M059J (cell line): ENCODE measurements at places on chromosomes 6 and 20. TPM values are rescaled to one million over a fixed set of nuclear protein-coding genes. Genes with fewer than 3 reads are reported as not detected.

Gene CD83
- 6.8 and 8.9 TPM in 2 replicates for total RNA-seq

Gene TREM1
- total RNA-seq: not detected in 2 replicates

Gene HLA-DPA1
- 1.3 and 2.0 TPM in 2 replicates for total RNA-seq

Gene GSTA1
- 0.30 and 0.44 TPM in 2 replicates for total RNA-seq

Gene WFDC5
- total RNA-seq: not detected in 2 replicates

Gene MCM8
- total RNA-seq: 30.4 and 36.2 TPM in 2 replicates

DNA sequence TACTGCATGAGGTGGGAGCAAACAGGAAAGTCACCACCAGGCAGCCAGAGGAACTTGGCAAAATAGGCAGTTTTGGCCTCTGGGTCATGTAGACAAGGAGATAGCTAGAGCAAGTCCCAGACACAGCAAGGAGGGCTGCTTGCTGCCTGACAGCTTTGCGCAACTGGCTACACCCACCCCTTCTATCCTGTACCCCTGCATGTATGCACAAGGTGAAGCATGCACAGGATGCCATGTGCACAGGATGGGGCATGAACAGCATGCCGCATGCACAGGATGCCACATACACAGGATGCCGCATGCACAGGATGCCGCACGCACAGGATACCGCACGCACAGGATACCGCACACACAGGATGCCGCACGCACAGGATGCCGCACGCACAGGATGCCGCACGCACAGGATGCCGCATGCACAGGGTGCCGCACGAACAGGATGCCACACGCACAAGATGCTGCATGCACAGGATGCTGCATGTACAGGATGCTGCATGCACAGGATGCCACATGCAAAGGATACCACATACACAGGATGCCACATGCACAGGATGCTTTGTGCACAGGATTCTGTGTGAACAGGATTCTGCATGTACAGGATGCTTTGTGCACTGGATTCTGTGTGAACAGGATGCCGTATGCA lies 104.9 kb upstream of the IYD start:
- no peak for DNase-seq

GRCh38 chr6:157840776-157841175 lies 17.7 kb downstream of the SNX9 start:
- peak; percentile 68 for DNase-seq

GRCh38 chr6:122568350-122568749 lies 41.9 kb upstream of the PKIB start:
- no peak for DNase-seq

DNA sequence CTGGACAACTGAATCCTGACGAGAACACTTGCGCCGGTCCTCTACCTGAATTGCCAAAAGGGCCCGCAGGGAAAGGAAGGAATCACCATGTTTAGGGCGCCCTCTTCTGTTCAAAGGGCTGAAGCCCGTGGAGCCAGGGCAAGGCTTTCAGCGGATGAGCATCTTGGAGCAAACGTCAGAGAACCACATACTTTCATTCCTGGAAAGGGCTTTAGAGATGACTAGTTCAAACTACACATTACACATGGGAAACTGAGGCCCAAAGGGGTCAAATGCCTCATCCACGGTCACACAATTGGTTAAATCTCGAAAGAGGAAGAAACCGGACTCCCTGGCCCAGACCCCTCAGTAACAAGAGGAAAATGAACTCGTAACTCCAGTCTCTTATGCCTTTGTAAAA lies 11.5 kb upstream of the ZNF133 start:
- DNase-seq: peak; percentile 80

GRCh38 chr20:62771396-62772102 lies 24.7 kb upstream of the MRGBP start:
- no peak for DNase-seq

DNA sequence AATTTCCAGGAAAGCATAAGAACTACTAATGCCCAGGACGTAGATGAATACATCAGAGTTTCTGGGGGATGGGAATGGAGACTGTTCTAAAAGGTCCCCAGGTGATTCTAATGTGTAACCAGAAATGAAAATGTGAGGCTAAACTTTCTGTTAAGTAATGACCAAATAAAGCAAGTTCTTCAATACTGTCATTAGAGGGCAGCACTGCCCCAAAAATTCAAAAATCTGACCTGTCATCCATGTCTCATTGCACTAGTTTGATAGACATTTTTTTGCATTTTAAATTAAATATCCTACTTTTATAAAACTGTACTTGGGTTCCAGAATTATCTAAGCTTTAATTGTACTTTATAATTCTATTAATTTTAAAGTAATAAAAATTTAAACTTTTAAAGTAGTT lies 94.9 kb downstream of the RFX6 start:
- DNase-seq: peak; percentile 44

DNA sequence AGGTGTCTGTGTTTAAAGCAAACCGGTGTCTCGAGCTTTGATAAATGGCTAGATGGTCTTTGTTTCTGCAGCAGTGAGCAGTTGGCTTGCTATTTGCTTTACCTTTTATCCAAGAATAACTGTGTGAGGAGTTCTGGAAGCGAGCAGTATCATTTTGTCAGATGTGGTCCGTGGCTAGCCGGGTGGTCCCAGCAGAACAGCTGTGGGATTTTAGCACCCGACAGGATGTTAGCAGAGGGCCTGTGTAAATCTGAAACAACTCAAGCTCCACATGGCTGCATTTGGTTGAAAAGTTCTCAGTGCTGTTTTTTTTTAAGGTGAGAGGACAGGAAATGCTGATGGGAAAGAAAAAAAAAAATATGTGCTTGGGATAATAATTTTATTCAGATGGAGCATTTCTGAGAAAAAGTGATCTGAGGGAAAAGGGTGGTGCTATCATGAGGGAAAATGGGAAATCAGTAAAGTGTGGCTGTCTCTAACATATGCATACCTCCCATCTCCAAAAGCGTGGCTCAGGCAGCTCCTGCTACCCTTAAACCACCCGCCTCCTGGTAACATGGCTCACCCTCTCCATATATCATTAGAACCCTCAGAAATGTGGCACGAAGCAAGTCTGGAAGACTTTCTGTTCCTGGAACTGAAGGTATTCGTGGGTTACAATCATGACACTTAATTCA lies 215.4 kb downstream of the TSHZ2 start:
- DNase-seq: no peak

DNA sequence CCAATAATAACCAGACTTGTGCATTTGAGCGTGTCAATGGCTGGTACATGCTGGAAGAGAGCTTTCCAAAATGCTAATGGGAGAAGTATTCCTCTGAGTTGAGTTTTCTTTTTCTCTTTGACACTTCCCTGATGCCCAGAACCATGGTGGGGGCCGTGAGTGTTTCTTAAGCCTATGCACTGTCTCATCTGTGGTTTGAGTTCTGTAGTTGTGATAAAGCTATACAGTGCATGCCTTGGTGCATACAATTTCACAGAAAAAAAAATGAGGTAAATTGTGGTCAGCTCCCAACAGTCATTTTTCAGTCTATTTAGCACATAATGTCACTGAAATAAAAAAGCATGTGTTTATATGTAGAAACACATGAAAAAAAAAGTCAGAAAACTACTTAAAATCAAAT lies 204.8 kb downstream of the HDGFL1 start:
- DNase-seq: no peak

GRCh38 chr20:19403549-19403948 lies 191.1 kb downstream of the SLC24A3 start:
- DNase-seq: no peak

- peak; percentile 78 for DNase-seq
Observed at GRCh38 chr6:27582928-27583725, 110.2 kb upstream of the ZNF184 start.

DNA sequence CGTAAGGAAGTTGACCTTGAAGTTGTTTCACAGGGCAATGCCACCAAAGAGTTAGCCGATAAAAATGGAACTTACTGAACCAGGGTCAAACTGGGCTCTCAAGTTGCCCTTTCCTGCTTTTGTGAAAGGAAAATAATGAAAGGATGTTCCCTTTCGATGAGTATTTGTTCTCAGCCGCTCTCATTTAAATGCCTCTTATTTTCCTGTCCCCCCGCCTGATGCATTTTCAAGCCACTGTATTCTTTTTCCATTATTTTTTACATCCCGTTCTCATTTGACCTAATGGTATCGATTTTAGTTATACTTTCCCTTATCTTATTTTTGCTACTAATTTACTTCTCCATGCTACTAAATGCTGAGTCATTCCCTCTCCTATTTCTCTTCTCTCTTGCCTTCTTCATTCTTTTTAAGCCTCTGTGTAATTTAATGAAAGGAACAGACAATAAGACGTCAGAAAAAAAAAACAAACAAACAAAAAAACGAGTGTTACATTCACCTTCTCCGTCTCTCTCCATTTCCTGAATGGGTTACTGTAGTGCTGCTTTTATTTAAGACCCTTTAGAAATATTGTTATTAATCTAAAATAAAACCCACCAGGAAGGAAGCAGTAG lies 655 bp upstream of the NDUFAF4 start:
- DNase-seq: peak; percentile 9

- DNase-seq: no peak
Observed at GRCh38 chr20:22431419-22431818, 153.0 kb downstream of the FOXA2 start.

DNA sequence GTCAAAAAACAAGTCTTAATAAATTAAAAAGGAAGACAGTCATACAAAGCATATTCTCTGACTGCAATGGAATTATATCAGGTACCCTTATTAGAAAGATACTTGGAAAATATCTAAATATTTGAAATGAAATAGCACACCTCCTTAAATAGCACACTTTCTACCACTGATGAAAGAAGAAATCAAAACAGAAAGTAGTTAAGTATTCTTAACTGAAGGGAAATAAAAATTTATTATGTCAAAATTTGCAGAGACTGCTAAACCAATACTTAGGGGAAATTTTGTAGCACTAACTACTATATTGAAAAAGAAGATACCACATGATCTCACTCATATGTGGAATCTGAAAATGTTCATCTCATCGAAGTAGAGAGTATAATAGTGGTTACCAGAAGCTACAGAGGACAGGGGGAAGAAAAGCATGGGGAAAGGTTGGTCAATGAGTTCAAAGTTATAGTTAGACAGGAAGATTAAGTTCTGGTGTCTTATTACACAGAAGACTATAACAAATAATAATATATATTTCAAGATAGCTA lies 112.2 kb downstream of the ASCC3 start:
- DNase-seq: no peak

- DNase-seq: peak; percentile 67
Observed at GRCh38 chr20:20820785-20821483, 108.5 kb upstream of the RALGAPA2 start.

DNA sequence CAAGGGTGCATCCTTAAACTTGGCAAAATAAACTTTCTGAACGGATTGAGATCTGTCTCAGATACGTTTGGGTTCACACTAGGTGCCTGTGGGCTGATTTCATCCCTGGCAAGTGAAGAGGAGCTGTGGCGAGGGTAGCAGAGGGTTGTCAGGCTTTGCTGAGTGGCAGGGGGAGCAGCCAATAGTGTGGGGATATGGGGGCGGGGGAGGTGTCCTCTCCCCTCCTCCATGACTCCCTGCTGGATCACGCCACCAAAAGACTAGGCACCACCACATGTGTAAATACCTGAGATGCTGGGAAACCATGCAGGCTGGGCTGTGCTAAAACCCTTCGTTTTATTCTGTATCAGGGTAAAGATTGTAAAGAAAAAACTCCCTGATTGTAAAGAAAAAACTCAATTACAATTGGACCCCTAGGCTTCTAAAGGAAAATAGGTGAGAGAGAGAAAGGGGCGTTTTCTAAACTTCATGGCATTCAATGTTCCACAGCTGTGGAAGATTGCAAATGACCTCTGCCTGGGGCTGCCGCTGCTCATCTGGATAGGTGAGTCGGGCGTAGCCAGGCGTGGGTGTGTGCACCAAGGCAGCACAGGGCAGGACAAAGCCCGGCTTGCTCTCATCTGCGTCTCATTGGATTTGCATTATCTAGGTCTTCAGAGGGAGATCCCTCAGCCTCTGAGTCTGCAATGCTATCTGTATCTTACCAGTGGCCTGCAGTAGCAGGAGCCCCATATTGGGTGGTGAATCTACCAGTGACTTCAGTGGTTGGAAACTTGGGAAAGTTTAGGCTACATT lies 26.9 kb upstream of the ADTRP start:
- no peak for DNase-seq

DNA sequence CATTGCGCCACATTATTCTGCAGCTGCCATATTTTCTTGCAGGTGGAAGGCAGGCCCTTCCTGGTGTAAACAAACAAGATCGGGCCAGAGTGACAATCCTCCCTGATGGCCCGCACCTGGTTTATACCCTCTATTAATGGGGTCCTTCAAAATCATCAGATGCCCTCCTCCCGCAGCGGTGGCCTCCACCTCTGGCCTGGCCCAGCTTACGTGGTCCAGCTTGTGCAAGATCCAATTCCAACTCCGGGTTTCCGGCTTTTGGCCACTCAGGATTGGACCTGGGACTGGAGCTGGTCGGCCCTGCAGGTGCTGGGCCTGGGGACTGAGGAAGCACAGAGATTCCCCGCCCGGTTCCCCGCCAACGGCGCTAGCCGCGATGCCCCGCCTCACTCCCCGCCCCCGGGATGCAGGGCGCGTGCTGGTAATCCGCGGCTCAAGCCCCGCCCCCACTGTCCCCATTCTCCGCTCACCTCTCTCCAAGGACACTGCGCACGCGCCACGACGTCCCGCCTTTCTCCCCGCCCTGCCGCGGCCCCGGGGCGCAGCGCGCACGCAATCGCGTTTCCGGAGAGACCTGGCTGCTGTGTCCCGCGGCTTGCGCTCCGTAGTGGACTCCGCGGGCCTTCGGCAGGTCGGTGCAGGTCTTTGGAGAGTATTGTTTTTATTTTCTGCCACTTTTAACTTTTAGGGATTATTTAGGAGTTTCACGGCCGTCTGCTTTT lies at the start of gene TMEM14B:
Gene TMEM14B, plus strand, starts transcription at position 555 of the 722 bp plus-strand sequence. CDS start 1,441 bp downstream, outside the sequence.
- peak; percentile 98 for DNase-seq
